ENCODE measurements at places on chromosomes 11 and 22. TPM values are rescaled to one million over a fixed set of nuclear protein-coding genes. Genes with fewer than 3 reads are reported as not detected.

DNA sequence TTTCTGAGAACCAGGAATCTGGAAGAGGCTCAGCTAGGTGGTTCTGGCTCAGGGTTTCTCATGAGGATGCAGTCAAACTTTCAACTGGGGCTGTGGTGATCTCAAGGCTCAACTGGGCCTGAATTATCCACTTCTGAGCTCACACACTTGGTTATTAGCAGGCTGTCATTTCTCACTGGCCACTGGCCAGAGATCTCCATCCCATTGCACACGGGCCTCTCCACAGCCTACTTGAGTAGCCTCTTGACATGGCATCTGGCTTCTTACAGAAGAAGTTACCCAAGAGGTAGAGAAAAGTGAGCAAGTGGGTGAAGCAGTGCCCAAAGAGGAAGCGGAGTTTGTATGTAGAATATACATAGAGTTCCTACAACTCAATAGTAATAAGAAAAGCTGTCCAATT, 16.0 kb downstream of the CALCA start:
- DNase-seq: no peak

DNA sequence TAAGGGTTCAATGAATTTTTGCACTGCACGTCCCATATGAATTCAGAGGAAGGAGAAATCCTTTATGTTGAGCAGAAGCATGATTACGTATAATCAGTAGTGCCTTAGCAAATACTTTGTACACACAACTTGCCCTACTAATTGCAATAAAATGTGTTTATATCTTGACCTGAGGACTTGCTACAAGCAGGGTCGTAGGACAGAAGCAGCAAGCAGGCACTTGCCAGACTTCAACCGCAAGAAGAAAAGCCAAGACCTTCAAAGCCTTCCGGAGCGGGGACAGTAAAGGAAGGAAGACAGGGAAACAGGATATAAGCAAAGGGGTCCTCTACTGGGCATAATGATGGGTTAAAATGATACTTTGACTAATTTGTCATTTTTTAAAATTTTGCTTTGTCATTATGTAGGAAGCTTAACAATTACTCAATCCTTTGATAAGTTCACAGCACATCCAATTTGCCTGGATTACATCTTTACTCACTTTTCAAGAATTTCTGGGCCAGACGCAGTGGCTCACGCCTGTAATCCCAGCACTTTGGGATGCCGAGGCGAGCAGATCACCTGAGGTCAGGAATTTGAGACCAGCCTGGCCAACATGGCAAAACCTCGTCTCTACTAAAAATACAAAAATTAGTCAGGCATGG, 23.2 kb upstream of the UBASH3B start:
- DNase-seq: no peak

GRCh38 chr11:2237457-2238238, 32.7 kb downstream of the ASCL2 start:
- DNase-seq: no peak

- no peak for DNase-seq
Observed at GRCh38 chr22:25629613-25630012, 65.1 kb downstream of the GRK3 start.

DNA sequence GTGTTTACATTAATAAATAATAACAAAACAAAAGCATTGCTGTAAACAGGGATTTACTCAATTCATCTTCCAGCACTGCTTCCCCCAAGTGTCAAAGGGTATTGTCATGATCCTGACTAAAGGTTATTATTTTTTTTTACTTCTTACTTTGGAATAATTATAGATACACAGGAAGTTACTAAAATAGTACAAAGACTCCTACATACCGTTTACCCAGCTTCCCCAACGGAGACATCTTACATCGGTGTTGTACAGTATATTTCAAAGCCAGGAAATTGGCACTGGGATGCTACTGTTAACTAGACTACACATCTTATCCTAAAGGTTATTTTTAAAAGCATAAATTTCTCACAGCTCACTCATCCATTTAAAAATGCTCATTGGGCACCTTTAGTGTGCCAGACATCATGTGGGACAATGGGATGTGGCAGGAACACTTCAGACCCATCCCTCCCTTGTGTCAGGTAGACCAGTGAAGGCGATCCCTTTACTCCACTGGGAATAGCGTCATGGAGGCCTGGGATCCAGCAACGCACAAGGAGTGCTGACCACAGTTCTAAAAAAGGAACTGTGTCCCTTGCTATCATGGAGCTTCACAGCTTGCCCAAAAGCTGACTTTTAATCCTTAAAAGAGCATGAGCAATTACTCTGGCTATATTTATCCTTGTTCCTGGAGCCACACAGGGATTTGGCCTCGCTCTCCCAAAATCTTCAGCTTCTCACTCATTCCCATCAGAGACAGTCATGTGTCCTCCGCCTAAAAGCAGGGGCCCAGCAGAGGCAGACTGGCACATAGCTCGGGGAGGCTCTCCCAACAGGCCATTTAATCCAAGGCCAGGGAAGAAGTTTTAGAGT, 3.1 kb upstream of the IRAG1 start:
- DNase-seq: no peak

- peak; percentile 51 for DNase-seq
Observed at GRCh38 chr11:39192671-39193070, 2266.8 kb downstream of the LRRC4C start.

DNA sequence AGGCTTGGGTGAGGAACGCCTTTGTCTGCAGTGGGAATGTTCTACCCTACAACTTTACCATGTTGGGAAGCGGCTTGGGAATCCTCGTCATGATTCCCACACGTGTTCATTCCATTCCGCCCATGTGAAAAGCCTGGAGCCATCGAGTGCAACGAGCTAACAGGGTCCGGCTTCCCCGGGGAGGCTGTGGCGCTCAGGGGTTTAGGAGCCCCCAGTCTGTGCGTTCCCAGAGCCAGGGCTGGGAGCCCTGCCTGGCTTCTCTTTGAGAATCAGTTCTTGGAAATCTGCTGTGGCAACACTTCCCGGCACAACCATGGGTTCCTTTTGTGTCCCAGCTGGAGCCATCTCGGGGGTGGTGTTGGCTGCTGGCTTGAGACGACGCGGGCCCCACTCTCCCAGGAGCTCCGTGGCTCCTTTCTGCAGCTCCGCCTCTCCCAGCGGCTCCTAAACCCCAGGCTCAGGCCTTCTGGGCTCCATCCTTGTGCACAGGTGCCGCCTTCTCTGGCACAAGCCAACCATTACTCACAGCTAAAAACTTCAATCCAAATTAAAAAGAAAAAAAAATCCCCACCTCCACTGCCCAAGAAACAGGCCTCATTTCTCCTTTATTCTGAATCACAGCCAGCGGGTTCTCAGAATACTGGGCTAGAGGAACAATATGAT, 18.7 kb upstream of the PPFIA1 start:
- DNase-seq: no peak

- DNase-seq: no peak
Observed at GRCh38 chr11:10032935-10033334, 261.1 kb downstream of the SBF2 start.

- DNase-seq: no peak
Observed at GRCh38 chr11:128417607-128418324, 169.6 kb downstream of the ETS1 start.

GRCh38 chr11:88813233-88813915, 252.4 kb downstream of the GRM5 start:
- DNase-seq: no peak

DNA sequence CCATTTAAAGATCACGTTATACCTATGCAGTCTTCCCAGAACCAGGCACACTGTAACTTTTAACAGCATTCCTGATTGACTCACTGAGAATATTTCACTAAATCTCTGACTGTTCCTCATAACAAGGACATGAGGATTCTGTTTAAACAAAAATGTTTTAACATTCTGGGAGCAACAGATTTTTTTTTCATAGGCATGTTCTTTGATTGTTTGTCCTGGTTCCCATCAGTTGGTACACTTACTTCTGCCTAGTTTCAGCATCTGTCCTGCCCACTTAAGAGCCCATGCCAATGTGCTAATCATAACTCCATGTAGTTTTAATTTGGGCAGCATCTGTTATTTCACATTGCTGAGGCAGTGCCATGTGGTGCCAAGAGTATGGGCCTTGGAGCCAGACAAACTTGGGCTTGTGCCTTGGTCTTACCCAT, 138.5 kb upstream of the CTSC start:
- DNase-seq: no peak

DNA sequence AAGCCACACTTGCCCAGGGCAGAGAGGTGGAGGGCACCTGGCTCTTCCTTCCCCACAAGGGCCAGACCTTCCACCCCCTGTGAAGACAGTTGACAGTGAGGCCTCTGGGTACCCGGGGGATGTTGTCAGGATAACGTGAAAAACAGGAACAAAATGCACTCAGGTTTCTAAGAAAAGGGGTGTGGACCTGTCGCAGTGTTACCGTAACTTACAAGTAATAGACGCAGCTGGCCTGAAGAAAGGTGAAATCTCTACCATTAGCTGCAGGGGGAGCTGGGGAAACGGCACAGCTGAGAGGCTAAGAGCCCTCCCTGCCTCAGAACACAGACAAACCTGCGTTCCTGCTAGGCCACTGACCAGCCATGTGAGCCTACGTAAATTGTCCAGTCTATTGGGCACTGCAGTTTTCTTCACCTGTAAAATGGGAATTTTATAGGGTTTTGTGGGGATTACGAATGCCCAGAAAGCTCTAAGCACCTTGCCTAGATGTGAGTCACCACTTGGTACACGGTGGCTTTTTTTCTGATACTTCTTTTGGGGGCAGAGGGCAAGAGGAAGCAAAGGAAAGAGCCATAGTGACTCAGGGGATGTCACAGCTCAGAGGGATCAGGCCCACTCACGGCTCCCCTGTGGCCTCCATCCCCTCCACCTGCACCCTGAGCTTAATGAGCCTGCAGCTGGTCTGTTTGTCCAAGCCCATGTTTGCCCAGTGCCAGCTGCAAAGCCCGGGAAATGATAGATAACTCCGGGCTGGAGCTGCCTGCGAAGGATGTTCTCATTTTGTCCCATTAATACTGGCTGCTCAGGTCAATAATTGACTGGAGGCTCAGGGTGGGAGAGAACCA, 18.4 kb upstream of the CABP7 start:
- no peak for DNase-seq

GRCh38 chr11:73862986-73863385, 13.7 kb downstream of the COA4 start:
- DNase-seq: no peak

- no peak for DNase-seq
Observed at GRCh38 chr11:128246810-128247594, 340.4 kb downstream of the ETS1 start.

The MS4A3 gene
- polyA plus RNA-seq: not detected

The RFPL2 gene
- polyA plus RNA-seq: not detected

The PTPRJ gene
- polyA plus RNA-seq: 1.8 TPM
